ENCODE measurements at places on chromosomes 11 and 22.

DNA sequence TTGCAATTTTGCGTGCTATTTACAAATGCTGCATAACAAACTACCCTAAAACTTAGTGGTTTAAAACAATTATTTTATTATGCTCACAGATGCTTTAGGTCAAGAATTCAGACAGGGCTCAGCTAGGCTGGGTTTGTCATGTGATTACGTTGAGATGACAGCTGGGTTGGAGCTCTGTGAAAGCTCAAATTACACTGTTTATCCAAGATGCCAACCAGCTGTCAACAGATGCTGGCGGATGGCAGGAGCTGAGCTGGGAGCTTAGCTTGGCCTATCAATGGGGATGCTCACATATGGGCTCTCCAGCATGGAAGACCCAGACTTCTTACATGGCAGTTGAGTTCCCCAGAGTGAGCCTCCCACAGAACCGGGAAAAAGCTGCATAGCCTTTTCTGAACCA, 62.7 kb downstream of the STK33 start:
- DNase-seq = no peak

DNA sequence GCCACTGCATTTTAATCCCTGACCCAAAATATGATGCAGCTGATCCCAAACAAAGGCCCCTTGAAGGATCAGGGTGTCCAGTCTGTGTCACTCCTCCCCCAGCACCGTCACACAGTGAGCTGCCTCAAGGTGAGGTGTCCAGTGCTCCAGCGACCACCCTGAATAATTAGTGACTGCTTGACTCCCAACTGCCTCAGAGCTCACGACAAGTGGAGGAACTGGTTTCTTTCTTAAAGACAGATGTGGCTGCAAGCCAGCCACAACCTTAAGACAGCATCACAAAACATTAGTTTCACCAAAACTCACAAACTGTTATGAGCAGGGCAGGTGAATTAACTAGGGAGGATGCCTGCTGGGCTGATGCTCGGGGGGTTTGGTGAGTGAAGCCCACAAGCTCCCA, 74.6 kb downstream of the PIWIL3 start:
- no peak for DNase-seq

DNA sequence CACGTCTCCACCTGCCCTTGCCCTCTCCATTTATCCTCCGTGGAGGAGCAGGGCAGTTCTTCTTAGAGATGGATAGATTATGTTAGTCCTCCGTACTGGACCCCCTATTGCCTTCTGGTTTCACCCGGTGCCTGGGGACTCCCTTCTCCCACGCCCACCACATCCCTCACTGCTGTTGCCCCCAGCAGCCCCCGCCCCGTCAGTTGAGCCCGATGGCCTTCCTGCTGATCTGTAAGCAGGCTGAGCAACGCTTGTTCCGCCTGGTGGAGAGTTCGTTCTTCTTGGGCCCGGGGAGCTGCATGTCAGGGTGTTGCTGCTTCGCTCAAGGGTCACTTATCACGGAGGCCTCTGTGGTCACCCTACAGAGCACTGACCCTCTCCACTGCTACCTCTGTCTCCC, 34.2 kb downstream of the B3GAT1 start:
- DNase-seq = no peak

- no peak for DNase-seq
These were observed 52.9 kb upstream of the RTL6 start for GRCh38 chr22:44550711-44551491.

GRCh38 chr22:49632199-49633009, 195.3 kb downstream of the BRD1 start:
- no peak for DNase-seq

DNA sequence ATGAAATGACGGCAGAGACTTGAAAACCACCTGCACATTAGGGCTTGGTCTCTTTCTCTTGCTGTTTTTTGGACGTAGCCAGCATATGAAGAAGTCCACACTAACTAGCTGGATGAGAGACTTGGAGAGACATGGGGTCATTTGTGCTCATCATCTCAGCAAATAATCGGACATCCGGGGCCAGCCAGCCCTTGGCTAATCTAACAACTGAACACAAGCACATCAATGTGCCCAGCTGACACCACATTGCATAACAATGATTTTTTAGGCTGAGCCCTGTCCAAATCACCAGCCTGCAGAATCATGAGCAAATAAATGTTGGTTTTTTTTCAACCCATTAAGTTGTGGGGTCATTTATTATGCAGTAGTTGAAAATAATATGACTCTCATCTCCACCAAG, 460.3 kb upstream of the LARGE1 start:
- DNase-seq = no peak

- no peak for DNase-seq
These were observed 12.9 kb upstream of the CRKL start for GRCh38 chr22:20904008-20904979.

Data from activated naive CD8-positive, alpha-beta T cell treated with anti-CD3 and anti-CD28 coated beads, Interleukin-2, amount 50 U/mL, for 16 hours (primary cell).